ENCODE measurements at places on chromosomes 6 and 20.

- no peak for DNase-seq
Observed at GRCh38 chr20:48822879-48823385, 4.9 kb downstream of the PREX1 start.

- no peak for DNase-seq
Observed at GRCh38 chr6:106927531-106928398, 46.8 kb downstream of the CD24 start.

- no peak for DNase-seq
Observed at GRCh38 chr20:22904905-22905304, 130.2 kb upstream of the SSTR4 start.

DNA sequence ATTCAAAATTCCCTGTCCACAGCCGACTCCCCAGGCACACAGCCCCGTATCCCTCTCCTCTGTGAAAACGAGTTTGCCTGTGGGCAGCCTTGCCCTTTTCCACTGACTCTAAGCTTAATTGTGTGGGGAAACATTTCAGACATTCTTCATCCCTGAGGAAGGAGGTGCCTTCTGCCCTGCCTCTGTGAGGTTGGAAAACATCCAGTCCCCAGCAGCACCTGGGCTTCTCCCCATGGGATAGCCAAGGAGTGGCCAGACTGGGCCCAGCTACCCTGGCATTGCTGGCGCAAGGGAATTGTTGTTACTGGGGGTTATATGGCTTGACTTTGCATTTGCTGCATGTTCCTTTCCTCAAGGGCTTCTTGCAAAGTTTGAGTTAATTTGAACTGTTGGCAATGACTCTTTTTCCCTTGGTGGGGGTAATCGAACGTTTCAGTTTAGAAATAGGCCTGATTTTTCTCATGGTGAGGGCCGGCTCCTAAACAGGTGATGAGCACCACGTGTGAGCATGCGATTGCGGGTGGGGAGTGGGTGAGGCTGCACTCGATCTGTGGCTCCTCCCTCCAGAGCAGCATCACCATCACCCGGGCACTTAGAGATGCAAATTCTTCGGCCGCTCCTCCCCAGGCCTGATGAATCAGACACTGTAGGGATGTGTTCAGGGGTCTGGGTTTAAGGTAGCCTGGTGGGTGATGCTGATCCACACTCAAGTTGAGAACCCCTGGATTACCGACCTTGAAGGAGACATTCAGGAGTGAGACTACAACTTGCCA is 29.9 kb downstream of the GABRR2 start:
- DNase-seq = no peak

GRCh38 chr20:24630486-24631172 is 161.2 kb downstream of the SYNDIG1 start:
- no peak for DNase-seq

DNA sequence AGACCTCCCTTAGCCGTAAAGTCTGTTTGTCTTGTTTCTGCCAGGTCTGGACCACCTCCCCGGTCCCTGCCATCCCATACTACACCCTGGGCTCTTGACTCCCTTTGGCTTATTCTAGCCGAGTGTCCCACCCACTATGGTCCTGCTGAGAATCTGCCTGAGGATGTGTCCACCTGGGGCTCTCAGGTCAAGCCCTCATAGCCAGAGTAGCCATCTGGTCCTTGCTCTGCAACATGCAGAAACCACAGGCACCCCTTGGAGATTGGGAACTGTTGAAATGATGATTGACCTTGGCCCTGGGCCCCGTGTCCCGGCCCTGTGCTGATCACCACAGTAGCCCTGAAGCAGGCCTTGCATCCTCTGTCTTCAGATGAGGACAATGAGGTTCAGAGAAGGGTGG is 44.0 kb downstream of the VSTM2L start:
- DNase-seq = no peak

DNA sequence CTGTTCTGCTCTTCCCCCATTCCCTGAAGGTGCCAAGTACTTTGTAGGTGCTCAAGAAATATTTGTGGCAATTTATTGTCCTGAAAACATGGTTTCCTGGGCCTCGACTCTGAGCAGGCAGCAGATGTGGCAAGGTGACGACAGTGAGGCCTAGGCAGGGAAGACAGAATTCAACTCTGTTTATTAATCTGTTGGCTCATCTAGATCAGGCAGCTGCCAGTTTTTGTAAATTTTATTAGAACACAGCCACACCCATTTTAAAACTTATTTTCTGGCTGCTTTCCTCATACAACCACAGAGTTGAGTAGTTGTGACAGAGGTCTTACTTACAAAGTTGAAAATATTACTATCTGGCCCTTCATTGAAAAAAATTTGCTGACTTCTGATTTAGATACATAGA is 24.5 kb downstream of the MAPK14 start:
- DNase-seq = no peak

GRCh38 chr6:141501616-141502015 is 631.1 kb upstream of the GJE1 start:
- no peak for DNase-seq

- peak; percentile 13 for DNase-seq
Observed at GRCh38 chr6:109187399-109188114, 92.2 kb downstream of the CEP57L1 start.

DNA sequence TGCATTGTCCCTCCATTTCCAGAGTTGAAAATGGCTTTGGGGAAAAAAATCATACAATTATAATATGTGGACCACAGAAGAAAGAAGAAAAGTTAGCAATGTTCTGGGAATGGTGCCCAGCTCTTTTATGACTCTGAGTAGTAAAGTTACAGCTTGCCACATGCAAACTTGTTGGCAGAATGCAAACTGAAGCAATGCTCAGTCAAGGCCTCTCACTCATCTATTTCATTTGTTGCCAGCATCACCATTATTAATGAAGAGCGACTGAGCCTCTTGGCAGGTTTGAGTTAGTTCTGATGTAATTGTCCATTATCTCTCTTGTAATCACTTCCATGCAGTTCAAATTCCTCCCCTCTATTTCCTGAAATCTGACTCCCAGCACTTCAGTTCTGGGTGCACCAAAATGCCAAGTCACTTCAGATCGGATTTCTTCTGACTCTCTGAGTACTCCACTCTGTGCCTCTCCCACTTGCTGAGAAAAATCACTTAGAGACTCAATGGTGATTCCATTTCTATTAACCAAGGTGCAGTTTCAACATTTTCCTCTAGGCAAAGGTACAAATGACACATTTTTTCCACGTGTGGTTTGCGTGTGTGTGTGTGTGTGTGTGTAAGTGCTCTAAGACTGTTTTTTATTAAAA is 154.4 kb upstream of the STMND1 start:
- no peak for DNase-seq

DNA sequence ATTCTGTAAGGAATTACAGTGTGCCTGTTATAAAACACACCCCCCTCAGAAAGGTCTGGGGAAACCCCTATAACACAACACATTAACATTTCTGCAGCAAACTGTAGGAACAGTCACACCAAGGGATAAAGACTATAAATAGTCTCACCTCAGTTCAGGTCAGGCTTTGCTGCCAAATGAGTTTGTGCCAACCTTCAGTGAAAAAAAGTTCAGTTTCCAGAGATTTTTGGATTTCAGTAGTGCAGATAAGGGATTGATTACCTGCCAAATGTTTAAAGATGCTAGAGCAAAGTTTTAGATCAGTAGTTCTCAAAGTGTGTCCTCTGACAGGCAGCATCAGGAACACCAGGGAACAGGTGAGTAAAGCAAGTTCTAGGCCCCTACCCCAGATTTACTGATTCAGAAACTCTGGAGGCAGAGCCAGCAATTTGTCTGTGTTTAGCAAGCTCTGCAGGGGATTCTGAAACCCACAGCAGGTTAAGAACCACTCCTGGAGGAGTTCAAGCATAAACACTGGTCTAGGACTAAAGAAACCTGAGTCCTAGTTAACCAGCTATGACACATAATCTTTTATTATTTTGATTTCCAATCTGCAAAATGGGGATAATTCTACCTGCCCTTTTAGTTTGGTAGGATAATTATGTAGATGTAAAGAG is 111.0 kb downstream of the RCAN2 start:
- DNase-seq = no peak

DNA sequence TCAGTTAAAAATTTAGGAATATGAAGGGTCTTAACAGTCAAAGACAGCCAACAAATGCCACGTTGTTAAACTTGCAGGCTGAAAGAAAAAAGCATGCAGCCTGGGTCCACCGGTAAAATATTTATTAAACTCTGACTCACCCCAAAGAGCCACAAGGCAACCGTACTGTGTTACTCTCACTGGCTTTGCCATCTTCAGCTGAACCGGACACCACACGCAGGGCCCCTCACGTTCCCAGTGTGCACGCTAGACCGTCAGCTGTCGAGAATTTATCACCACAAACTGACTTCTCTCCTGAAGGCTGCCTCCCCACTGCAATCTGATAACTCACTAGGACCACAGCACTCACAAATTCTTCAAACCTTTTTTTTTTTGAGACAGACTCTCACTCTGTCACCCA is 30.7 kb downstream of the HUS1B start:
- DNase-seq = no peak

DNA sequence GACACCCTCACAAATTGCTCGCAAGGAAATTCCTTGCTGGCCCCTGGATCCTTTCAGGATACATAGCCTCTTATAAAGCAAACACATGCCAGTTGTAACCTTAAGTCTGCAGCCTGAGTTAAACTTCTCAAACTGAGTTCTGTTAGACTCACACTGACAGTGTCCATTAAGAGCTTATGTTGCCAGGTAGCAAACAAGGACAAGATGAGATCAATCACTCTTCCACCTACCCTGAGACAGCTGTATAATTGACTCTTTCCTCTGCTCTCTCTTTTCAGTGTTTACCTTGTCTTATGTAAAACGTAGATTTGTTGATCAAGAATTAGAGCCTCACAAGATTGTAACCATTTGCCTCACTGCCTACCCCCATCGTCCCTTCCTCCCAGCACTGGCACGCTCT is 359.8 kb downstream of the EPM2A start:
- no peak for DNase-seq

- DNase-seq = no peak
Observed at GRCh38 chr6:8939615-8940014, 504.3 kb upstream of the SLC35B3 start.

GRCh38 chr20:63980317-63980805 is 571 bp upstream of the PRPF6 start:
- DNase-seq = no peak

DNA sequence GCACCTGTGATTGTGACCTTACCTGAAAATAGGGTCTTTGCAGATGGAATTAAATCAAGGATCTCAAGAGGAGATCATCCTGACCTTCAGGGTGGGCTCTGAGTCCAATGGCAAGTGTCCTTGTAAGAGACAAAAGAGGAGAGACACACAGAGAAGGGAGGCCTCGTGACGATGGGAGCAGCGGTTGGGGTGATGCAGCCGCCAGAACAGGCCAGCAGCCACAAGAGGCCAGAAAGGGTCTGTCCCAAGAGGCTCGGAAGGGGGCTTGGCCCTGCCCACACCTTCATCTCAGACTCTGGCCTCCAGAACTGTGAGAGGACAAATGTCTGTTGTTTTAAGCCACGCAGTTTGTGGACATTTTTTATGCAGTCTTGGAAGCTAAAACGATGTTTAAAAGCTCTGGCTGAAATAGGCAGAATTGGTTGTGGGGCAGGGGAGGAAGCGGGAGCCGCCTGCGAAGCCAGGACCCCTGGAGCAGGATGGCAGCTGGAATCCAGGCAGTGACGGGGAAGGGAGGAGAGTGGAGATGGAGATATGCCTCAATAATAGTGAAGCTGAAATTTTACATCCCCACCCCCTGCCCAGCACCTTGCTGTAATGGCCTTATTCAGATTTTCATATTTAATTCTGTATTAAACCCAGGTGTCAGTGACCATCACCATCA is 216.4 kb downstream of the ANKRD60 start:
- DNase-seq = no peak

GRCh38 chr6:146408583-146408982 is 135.1 kb upstream of the RAB32 start:
- no peak for DNase-seq

GRCh38 chr6:131950767-131951575 is at the start of gene CCN2:
CCN2 (minus strand) TSS chr6:131951372; CDS start chr6:131951172, 200 bp downstream.
- DNase-seq = no peak

GRCh38 chr6:44002593-44003344 is 124.5 kb downstream of the MRPL14 start:
- peak; percentile 17 for DNase-seq

- no peak for DNase-seq
Observed at GRCh38 chr20:10560686-10561085, 113.1 kb downstream of the JAG1 start.

DNA sequence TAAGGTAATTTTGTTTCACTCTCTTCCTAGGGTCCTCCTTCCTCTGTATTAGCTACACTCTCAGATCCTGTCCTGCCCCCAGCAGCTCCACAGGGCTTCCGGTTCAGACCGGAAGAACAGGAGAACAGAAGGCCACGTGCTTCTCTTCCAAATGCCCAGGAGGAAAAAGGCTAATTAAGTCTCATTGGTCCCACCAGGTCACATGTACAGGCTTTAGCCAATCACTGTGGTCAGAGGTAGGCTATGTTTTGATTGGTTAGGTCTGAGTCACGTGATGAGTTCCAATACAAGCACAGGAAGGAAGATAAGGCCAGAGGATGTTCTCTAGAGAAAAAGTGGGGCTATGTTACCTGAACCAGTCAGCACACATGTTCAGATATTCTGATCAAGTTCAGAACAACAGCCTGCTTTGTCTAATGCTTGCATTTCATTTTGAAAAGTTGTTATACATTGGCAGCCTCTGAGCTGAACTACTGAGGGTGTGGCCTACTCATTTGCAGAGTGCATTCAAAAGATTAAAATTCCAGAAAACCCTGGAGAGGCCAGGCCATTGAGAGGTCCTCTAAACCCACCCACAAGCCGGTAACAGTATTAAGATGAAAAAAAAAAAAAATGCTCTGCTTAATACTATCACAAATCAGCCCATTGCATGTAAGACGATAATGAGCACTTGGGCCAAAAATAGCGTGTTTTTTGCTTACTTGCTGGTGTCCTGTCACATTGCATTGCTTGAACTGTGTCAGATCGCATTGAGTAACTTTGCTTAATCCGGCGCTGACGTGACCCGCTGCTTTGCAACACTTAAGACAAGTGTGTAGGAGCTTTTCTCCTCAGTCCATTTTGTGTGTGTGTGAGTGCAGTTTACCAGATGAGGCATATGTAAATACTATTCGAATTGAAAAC is 170.3 kb downstream of the TSHZ2 start:
- DNase-seq = no peak

- no peak for DNase-seq
Observed at GRCh38 chr6:68094070-68094469, 541.0 kb upstream of the ADGRB3 start.

DNA sequence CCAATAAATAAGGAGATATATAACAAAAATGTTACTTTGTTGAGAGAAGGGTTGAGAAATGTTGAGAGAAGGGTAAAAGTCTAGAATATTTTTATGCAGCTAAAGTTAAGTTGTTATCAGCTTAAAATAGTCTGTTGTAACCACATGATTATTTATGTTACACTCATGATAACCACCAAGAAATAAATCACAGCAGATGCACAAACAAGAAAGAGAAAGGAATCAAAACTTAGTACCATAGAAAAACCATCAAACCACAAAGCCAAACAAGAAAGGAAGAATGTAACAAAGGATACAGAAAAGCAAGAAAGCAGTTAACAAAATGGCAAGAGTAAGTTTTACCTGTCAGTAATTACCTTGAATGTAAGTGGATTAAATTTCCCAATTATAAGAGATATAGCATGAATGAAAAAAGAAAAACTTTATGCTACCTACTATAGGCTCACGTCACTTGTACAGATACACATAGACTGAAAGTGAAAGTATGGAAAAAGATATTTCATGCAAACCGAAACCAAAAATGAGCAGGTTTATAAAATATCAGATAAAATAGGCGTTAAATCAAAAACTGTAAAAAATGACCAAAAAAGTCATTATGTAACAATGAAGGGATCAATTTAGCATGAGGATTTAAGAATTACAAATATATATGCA is 93.6 kb downstream of the STXBP5 start:
- no peak for DNase-seq

- DNase-seq = no peak
Observed at GRCh38 chr6:72238021-72238420, 351.7 kb downstream of the RIMS1 start.
